ENCODE measurements at places on chromosomes 13 and 19. TPM values are rescaled to one million over a fixed set of nuclear protein-coding genes. Genes with fewer than 3 reads are reported as not detected.

DNA sequence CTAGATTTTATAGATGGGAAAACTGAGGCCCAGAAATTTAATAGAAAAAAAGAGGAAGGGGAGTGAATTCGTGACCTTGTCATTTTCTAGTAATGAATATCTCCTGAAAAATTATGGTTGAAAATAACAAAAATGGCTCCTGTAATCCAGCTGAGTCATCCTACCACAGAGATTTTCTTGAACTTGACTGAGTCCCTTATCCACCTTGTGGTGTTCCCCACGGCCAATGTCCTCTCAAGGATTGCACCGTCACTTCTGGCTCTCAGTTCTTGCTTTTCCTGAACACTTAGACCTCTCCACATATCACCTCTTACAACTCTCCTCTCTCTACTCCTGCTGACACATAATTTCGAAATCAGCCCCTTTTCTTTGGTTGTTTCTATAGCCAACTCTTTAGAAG lies 1.2 kb upstream of the KATNAL1 start:
- no peak for DNase-seq

DNA sequence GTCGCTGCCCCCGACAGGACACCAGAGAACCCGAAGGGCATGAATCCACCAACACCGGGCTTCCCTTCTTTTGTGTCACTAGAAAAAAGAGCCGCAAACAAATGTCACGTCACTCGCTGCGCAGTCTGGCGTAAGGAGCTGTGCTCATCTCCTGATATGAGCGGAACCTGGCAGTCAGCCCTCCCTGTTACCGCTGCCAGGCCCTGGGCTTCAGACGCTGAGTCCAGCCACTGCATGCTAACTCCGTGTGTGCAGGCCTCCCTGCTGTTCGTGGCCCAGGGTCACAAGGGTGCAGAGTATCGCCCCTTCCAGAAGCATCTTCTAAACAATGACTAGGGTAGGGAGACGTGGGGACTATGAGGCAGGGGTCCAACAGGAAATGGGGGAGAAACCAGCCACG lies 71.3 kb downstream of the SLC7A1 start:
- no peak for DNase-seq

DNA sequence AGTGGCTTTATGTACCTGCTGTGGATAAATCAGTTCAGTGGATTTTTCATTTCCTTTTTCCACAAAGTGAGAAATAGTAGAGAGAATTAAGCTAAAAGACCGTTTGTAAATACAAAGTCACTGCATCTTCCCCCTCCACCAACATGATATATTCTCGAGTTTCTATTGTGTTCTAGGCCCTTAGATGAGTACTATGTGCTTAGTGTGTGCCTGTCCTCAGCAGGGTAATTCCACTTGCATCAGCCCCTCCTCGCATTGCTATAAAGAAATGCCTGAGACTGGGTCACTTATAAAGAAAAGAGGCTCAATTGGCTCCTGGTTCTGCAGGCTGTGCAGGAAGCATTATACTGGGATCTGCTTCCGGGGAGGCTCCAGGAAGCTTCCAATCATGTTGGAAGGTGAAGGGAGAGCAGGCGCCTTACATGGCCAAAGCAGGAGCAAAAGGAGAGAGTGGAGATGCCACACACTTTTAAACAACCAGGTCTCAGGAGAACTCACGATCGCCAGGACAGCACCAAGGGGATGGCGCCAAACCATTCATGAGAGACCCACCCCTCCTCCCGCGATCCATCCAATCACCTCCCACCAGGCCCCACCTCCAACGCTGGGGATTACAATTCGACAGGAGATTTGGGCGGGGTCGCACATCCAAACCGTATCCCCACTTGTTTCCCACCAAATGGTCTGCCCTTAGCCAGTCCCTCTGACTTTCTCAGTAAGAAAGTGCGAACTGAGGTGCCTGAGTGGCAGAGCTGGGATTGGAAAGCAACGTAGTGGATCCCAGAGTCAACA lies 102.3 kb upstream of the ABCC4 start:
- no peak for DNase-seq

DNA sequence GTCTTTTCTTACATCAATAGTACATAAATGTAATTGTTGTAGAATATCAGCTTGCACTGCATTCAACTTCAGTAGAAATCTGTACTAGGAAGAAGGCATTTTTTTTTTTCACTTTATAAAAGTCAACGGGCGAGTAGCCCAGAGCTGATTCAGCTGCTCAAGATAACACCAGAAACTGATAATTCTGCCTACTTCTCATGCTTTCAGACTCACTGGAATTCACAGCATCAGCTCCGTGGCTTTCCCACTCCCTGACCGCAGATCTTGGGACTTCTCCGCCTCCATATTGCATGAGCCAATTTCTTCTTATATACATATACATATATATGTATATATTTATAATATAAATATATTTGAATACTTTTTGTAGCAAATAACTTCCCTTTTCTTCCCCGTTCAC lies 263.1 kb upstream of the RXFP2 start:
- DNase-seq, result no peak

DNA sequence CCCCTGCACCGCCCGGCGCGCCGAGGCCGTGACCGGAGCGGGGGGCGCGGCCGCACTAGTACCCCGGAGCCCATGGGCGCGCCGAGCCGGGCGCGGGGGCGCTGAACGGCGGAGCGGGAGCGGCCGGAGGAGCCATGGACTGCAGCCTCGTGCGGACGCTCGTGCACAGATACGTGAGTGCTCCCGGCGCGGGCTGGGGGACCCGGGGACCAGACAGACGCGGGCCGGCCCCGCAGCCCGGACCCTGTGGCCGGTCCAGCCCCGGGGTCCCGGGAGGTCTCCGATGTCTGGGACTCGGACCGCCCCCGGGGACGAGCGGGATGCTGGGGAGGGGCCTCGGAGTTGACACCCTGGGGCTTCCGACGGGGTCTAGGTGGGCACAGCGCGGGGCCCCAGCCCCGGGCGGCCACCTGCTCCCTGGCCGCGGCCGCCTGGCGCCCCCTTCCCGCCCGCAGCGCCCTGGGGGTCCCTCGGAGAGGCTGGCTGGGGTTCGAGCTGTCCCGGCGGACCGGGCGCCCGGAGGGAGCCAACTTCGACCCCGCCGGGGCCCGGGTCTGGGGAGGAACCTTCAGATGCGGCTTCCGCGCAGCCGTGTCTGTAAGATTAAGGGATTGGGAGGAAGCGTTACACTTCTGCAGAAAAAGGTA lies 568 bp downstream of the ATP11A start:
- peak; percentile 58 for DNase-seq

- no peak for DNase-seq
These were observed 7.2 kb downstream of the TMEM255B start for GRCh38 chr13:113766035-113766800.

GRCh38 chr13:94168783-94169453 lies 310.6 kb downstream of the DCT start:
- DNase-seq, result no peak

GRCh38 chr13:90999401-90999800 lies 348.1 kb upstream of the MIR17HG start:
- DNase-seq, result no peak

DNA sequence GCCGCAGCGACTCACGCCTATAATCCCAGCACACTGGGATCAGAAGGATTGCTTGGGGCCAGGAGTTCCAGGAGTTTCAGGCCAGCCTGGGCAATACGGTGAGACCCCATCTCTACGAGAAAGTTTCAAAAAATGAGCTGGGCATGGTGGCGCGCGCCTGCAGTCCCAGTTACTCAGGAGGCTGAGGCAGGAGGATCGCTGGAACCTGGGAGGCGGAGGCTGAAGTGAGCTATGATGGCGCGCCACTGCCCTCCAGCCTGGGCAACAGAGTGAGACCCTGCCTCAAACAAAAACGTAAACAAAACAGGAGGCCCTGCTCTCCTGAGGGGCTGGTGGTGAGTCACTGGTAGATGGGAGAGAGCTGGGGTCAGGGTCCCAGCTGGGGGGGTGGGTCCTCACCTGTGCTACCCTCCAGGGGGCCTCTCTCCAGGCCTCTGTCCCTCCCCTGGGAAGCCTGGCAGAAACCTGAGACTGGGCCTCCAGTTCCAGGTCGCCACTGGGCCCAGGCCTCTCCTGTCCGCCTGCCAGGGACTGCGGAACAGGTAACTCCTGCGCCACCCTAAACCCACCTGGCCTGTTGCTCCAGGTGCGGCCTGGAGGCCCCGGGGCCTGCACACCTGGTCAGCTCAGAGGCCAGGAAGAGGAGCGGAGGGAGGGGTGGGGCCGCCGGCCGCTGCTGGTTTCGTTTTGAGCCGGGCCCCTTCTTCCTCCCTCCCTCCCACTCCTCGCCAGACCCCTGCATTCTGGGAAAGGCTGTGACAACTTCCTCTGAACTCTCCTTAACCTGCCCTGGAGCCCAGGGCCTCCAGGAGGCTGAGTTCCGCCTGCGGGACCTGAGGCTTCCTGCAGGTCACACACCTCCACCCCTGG lies 17.2 kb upstream of the ZBTB7A start:
- peak; percentile 84 for DNase-seq

DNA sequence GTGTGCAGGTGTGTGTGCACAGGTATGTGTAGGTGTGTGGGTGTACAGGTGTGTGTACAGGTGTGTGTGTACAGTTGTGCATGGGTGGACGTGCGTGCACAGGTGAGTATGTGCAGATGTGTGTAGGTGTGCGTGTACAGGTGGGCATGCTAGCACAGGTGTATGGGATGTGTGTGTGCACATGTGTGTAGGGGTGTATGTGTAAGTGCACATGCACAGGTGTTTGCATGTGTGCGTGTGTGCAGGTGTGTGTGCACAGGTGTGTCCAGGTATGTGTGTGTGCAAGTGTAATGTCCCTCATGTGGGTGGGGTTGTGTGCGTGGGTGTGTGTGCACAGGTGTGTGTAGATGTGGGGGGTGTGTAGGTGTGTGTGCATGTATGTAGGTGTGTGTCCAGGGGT lies 27.5 kb upstream of the TFDP1 start:
- no peak for DNase-seq

GRCh38 chr19:56121180-56122167 lies at the start of gene ZNF787:
Gene ZNF787 (minus strand): TSS chr19:56121295. CDS start chr19:56103217, 18,078 bp downstream.
- DNase-seq, result peak; percentile 98

DNA sequence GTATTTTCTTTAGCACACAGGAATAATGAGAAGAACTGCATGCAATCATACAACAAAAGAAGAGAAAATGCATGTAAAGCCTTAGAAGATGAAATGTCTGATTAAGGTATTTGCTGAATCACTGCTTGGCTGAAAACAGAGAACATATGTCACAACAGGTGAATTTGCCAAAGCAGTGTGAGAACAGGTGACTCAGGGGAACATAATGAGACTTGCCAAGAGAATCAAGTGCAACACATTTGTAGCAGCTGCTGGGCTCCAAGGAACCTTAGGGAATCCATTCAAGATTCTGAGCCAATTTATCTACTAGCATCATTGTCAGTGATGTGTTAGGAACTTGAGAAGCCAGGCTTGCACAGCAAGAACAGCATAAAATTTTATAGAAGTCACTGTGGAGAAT lies 273.1 kb downstream of the PCDH20 start:
- DNase-seq, result no peak

- DNase-seq, result no peak
These were observed 4.2 kb downstream of the FCHO1 start for GRCh38 chr19:17755443-17755890.

DNA sequence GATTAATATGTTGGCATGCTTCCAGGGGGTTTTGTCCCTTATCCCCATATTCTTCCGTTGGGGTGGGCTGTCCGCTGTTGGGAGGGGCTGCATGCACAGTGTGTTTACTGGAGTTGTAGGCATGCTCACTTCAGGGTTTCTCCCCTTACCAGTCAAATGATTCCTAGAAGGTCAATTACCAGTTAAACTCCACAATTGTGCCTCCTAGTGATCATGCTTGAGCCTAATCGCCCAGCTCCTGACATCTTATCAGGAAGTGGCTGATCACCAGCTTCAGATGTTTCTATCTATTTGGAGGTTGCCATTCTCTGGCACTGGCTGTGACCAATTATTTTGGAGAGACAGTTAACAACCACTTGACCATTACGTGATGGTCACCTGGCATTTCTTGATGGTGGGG lies 1090.0 kb downstream of the SLITRK5 start:
- DNase-seq, result no peak

DNA sequence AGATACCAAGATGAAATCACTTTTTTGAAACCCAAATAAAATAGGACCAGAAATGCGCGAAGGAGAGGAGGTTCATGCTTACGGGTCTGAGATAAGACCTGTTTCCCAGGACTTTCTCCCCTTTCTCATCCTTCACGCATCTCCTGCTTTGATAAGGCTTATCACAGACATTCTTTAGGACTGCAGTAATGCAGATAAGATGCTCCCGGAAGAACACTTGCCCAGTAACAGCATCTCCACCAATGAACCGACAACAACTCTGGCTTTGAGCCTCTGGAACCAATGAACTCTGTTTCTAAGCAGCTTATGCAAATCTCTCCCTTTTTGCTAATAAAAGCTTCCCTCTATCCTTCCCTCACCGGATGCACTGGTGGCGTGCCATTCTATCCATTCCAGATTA lies 783.4 kb upstream of the ARGLU1 start:
- no peak for DNase-seq

- no peak for DNase-seq
These were observed 15.4 kb upstream of the PRR19 start for GRCh38 chr19:42286349-42287016.

- DNase-seq, result peak; percentile 89
These were observed at the start of gene NDUFA13 for GRCh38 chr19:19515642-19516519. Gene NDUFA13 (plus strand): TSS chr19:19516225. CDS start chr19:19516239, 14 bp downstream.

DNA sequence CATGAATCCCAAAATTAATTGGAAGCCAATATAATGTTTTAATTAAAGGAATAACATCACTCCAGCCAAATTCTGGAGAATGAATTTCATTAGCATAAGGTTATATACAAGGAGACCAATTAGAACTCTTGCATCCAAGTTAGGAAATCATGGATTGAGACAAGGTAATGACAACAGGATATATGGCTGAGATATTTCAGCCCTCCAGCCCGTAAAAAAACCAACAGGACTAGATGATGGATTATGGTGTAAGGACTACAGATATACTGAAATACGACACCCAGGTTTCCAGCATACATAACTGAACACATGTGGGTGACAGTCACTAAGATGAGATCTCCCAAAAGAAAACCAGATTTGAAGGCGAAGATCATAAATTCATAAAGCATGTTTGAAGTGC lies 56.5 kb downstream of the TSC22D1 start:
- DNase-seq, result no peak

DNA sequence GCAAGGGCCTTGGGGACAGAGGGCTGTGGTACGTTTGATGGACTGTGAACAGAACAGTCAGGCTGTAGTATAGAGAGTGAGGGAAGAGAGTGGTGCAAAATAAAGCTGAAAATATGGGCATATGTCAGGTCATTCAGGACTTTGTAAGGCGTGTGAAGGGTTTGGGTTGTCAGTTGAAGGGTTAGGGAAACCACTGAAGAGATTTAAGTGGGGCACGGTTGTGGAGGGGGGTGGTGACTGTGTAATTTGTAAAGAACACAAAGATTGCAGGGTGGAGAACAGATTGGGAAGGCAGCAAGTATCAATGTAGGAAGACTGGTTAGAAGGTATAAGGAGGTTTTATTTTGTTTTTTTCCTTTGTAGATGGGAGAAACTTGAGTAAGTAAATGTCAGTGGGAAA lies 349.8 kb downstream of the DLEU7 start:
- DNase-seq, result no peak

The ATP1A3 gene
- 1.6 TPM for total RNA-seq

The FUT3 gene
- 224 TPM for total RNA-seq

The ZNF497 gene
- total RNA-seq, result 0.73 TPM

The SLC44A2 gene
- 124 TPM for total RNA-seq

The ACP5 gene
- total RNA-seq, result 26.8 TPM

The RNASEH2A gene
- total RNA-seq, result 10.9 TPM

The MBD3L2 gene
- total RNA-seq, result not detected

The ZNF264 gene
- 29.4 TPM for total RNA-seq

The PTH2 gene
- total RNA-seq, result not detected

The DNAAF3 gene
- total RNA-seq, result 0.79 TPM

The LILRA5 gene
- 2.2 TPM for total RNA-seq

The LILRA1 gene
- total RNA-seq, result not detected

All from left colon (tissue), 2 donors.